ENCODE measurements at places on chromosomes 3 and 15.

DNA sequence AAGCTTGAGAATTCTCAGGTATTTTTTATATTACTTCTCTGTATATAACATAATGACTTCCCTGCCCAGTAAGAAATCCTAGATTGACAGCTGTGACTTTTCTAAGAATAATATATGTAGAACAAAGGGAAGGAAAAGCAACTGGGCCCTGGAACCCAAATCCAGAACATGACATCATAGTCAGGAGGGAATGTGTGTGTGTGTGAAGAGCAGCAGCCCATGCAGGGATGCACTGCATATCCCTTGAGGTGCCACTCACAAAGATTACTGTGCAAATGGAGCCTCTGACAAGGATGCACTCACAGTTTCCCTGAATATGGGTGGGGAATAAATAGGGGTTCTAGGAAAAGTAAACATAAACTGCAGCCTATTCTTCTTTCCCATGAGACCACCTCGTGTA is 279.5 kb downstream of the NEK10 start:
- DNase-seq, result no peak

- DNase-seq, result no peak
Observed at GRCh38 chr15:39625856-39626255, 45.0 kb downstream of the THBS1 start.

DNA sequence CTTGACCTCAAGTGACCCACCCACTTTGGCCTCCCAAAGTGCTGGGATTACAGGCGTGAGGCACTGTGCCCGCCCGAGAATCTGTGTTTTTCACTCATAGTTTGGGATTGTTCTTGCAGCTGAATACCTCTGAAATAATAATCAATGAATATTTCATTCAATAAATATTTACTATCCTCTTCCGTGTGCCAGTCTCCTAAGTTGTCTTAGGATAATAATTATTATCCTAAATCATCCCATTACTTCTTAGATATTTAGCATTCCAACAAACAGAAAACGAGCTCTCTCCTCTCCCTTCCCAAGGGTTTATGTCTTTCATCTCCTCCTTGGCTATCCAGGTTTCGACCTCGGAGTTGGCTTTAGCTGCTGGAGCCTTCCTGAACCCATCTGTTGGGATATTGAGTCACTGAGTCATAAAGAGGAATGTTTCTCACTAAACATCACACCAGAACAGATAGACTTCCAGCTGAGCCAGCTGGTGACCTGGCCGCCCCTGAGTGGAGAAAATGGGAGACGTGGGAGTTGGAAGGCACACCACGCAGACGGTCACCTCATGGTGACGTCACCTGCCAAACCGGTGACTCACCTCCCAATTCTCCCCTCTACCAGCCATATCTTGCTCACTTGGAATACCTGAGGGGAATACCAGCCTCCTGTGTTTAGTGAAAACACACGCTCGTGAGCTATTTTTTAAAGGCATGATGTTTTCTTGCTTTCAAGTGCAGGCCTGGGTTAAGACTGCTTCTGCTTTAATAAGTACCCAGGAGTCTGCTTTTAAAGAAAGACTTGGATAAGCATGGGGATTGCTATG is 43.9 kb downstream of the BHLHE40 start:
- DNase-seq, result no peak

DNA sequence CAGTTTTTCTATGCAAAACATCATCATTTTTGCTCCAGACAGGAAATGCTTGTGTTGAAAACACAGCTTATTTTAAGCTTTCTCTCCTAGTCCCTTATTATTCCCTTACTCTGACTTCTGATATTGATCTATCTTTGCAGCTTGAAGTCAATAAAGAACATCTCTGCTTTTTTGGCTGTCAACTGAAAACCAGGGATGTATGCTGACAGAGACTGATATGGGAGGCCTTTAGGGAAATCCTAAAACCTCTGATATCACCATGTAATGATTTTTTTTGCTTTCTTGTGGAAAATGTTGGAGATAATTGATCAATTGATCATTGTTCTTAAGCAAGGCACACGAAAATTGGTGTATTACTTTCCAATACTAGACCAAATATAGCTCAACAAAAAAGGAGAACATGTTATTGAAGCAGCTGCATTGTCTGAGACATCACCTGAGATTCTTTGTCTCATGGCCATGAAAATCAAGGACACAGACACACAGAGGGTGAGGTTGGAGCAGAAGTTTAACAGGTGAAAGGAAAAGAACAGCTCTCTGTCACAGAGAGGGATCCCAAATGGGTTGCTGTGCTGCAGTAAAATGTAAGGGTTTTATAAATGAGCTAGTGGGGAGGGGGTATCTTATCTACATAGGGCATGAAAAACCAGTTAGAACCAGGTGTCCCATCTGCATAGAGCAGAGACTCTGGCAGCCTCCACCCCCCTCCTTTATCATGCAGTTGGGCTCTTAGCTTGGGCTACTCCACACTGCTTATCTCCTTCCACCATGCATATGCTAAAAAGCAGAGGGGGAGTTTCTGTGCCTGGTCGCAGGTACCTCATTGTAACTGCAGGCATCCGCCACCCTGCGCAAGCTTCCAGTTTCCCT is 17.0 kb upstream of the SENP7 start:
- DNase-seq, result no peak

DNA sequence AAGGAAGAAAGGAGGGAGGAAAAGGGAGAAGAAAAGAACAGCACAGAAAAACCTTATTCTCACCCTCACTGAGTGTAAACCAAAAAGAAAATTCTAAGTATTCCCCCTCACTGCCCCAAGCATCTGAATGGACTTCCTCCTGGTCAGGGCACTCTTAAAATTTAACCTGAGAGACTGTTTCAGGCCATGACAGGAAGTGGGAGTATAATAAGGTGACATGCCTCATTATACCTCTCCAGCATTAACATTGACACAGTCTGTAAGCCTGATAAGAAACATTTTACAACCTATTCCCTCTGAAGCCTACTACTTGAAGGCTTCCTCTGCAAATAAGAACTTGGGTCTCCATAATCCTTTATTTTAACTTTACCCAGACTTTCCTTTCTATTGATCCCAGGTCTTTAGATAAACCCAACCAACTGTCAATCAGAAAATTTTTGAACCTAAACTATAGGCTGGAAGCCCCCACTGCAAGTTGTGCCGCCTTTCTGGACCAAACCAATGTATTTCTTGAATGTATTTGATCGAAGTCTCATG is 41.7 kb downstream of the SLCO2A1 start:
- DNase-seq, result no peak

Data from stimulated activated CD4-positive, alpha-beta T cell treated with anti-CD3 and anti-CD28 coated beads, Interleukin-15, amount 100 ng/mL, for 1 hour (primary cell).